Stimulated activated memory B cell treated with anti-CD40 and anti-IgM and Interleukin-4, amounts not matched to agents 10 μg/mL and 1 μg/mL and 100 μg/mL, for 72 hours (primary cell): ENCODE measurements at places on chromosomes 7 and 10.

DNA sequence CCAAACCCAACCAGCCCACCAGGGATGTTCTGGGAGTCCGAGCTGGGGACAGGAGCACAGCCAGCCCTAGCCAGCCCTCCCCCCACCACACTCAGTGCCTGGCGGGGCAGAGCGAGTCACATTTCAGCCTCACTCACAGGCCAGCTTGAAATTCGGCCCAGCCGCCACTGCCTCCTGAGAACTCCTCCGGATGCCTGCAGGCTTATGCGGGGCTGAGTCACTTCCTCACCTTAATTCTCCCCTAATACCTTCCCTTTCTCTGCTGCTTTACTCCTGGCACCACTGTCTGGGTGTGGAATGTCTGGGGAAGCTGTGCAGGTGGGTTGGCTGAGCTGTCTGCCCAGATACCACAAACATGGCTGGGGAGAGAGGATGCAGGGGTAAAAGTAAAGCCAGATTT is 22.6 kb upstream of the DLG5 start:
- ATAC-seq = no peak

DNA sequence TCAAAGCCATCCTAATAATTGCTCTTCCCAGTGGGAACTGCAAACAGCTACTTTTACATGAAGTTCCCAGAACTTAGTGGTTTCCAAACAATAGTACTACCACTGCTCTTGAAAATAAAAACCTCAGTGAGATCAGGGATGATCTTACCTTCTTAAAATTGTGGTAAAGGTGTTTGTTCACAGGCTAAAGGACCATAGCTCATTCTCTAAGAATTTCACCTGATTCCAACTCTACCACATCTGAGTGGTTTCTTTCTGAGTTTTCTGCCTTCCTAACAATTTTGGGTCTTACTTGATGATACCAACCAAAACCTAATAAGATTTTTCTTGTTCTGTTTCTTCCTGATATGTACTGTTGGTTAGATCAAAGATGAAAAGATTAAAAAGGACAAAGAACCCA is 45.6 kb upstream of the AGBL3 start:
- no peak for ATAC-seq

DNA sequence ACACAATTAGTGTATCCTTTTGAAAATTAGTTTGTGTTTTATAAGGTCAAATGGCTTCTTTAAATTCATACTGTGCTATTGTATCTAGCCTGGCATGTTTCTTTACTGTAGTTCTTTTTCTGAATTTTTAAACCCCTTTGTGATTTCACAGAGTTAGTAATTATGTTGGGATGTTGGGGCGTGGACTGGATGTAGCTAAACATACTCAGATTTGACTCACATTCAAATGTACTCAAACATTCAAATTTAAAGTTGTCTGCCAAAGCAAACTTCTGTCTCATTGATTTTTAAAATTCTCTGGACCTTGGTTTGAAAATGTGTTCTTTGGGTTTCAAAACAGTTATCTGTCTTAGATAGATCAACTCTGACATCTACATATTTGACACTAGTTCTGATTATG is 7.2 kb upstream of the NRP1 start:
- ATAC-seq = no peak

GRCh38 chr7:4151926-4152549 is 530.1 kb upstream of the FOXK1 start:
- no peak for ATAC-seq

- no peak for ATAC-seq
Measured at GRCh38 chr7:155213955-155214740, 83.5 kb upstream of the INSIG1 start.

DNA sequence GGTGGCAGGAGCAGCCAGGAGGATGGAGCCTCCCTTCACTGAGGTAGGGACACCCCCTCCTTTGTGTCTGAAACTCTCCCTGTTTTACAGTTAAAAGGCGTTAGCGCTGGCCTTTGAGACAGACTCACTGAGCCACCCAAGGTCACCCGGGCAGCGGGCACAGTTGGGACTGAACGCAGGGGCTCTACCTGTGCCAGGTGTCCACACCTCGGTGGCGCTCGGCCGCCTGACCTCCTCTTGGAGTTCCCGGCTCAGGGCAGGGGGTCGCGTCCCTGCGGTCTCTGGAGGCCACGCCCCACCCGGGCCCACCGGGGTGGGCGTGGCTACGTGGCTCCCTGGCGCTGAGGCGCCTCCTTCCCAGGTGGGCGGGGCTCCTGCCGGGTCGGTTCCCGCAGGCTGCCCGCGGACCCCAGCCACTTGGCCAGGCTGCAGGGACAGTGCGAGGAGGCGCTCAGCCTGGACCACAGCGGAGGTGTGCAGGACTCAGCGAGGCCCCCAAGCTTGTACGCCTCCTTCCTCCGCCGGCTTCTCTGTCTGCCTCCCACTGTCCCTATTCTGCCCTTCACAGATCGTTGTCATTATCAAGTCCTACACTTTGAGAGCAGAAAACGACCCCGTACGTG is 39.9 kb upstream of the LEP start:
- peak; percentile 54 for ATAC-seq

- no peak for ATAC-seq
Measured at GRCh38 chr7:4803397-4804241, 28.2 kb downstream of the AP5Z1 start.

DNA sequence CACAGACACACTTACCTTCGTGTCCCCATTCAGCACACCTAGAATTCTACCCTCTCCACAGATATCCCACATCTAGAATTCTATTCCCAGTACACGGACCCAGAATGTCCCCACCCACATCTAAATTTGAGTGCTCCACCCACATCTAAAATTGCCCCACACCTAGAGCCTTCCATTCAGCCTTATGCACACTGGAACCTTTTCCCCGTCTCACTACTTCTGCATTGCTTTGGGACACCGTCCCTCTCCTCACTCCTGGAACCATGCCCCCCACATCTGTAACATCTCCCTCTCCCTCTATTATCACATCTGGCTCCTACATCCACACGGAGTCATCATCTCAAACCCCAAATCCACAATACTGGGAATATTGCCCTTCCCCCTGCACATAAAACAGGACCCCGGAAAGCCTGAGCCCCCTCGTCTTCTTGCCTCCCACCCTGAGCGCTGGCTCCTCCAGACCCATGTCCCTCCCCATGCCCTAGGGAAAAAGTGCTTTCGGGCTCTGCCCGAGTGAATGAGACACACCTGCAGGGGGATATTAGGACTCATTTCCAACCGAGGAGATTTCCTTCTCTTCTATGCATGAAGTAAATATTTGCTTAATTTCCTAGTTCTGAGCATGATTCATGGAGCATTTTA is 125.8 kb upstream of the UNC5B start:
- ATAC-seq = no peak

DNA sequence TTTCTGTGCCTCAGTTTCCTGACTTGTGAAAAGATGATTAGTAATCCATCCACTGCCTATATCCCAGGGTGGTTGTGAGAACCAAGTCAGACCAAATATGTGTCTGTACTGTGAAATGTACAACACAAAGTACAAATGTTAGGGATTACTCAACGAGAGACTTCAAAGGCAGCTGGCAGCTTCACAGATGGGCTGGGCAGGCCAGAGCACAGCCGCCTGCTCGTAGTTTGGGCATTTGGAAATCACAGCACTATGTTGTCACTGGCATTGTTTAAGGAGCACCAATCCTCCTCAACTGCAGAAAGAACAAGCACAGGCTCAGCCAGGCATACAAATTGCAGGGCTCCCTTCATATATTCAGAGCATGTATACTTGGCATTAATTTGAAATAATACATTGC is 64.5 kb upstream of the C10orf90 start:
- ATAC-seq = no peak

DNA sequence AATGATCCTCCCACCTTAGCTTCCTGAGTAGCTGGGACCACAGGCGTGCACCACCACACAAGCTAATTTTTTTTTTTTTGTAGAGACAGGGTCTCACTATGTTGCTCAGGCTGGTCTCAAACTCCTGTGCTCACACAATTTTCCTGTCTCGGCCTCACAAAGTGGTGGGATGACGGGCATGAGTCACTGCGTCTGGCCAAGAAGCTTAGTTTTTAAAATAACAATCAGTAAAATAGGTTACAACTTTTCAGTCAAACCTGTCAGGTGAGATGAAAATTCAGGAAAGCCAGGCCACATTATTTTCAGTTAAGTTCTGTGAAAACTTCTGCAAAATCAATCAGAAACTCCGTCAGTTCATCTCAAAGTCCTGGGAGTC is 55.4 kb downstream of the FAM241B start:
- no peak for ATAC-seq

- ATAC-seq = no peak
Measured at GRCh38 chr10:14322526-14323188, 8.1 kb downstream of the FRMD4A start.

GRCh38 chr10:104767745-104768144 is 126.7 kb downstream of the SORCS3 start:
- ATAC-seq = no peak

- ATAC-seq = no peak
Measured at GRCh38 chr7:44278451-44279161, 46.8 kb downstream of the CAMK2B start.

DNA sequence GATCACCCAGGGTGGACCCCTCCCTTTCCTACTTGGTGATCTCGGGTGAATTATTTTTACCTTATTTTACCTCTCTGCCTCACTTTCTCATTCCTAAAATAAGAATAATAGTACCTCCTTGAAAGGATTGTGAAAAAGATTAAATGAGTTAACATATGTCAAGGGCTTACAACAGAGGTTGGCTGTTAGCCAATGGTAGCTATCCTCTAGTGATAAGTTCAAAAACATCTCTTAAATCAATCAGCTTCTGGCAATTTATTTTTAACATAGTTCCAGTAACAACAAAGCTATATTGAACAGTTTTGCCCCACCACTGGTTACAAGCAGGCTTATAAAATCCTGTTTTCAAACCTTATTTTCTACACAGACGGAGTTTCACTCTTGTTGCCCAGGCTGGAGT is 45.4 kb downstream of the TMEM168 start:
- ATAC-seq = no peak

- no peak for ATAC-seq
Measured at GRCh38 chr10:8047452-8048280, 6.8 kb upstream of the GATA3 start.

GRCh38 chr7:150665089-150665748 is 20.3 kb upstream of the GIMAP2 start:
- no peak for ATAC-seq

DNA sequence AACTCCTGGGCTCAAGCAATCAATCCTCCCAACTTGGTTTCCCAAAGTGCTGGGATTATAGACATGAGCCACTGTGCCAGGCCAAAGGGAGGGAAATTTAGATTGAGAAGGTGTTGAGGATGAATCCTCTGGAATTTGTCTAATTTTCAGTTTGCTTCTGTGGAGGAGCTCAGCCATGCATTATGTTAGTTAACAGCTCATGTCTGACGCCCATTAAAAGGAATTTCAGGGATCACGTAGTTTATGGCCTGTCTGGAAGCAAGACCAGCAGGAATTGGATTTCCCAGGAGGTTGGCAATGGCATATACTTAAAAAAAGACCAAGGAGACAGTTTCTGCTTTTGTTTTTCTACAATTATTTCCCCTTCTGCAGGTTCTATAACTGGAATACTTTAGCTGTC is 165.7 kb downstream of the OTUD1 start:
- ATAC-seq = no peak

DNA sequence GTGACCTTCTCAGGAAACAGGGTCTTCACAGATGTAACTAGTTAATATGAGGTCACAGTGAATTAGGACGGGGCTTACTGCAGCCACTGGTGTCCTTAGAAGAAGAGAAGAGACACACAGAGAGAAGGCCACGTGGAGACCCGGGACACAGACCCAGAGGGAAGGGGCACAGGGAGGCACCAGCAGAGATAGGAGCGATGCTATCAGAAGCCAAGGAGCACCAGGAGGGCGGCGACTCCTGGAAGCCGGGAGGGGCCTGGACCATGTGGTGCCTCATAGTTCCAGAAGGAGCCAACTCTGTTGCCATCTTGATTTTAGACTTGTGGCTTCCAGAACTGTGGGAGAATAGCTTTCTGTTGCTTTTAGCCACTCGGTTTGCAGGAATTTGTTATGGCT is 505.9 kb downstream of the TCERG1L start:
- ATAC-seq = no peak

DNA sequence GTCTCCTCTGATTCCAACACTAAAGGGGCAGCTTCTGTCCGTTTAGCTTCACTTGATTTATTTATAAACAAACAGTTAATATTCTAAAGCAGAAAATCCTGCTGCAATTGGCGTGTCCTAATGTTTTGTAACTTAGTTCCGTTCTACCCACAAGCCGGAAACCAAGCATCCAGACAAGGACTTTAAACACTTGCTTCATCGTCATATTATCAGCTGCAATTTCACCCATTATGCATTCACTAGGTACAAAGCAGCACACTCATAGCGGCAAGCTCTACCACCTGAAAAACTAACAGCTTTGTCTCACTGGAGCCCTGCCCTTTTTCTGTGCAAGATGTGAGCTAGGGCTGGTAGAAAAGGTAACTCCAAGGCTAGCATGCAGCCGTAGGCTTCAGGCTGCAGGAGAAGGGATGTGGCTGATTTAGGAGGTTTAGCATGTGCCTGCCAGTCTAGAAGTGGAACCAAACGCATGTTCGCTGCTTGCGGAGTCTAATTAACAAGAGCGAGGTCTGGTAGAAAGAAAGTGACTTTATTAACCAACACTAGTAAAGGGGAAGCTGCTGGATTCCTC is 43.7 kb upstream of the BPGM start:
- ATAC-seq = no peak

- ATAC-seq = no peak
Measured at GRCh38 chr10:58796242-58796641, 283.6 kb downstream of the BICC1 start.

- no peak for ATAC-seq
Measured at GRCh38 chr7:105638334-105638733, 57.0 kb upstream of the EFCAB10 start.

DNA sequence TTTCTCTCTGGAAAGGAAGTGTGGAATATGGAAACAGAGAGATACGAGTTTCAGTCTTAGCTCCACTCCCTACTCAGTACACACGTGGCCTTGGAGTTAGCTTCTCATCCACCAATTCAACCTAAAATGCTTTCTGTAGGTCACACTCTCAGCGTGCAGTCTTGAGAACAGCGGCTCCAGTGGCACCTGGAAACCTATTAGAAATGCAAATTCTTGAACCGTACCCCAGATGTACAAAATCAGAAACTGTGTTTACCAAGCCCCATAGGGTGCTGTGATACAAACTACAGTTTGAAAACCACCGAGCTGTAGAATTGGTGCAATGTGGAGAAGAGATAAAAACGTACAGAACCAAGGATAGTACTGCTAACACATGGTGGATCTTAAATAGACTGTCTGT is 91.1 kb upstream of the SP4 start:
- no peak for ATAC-seq

DNA sequence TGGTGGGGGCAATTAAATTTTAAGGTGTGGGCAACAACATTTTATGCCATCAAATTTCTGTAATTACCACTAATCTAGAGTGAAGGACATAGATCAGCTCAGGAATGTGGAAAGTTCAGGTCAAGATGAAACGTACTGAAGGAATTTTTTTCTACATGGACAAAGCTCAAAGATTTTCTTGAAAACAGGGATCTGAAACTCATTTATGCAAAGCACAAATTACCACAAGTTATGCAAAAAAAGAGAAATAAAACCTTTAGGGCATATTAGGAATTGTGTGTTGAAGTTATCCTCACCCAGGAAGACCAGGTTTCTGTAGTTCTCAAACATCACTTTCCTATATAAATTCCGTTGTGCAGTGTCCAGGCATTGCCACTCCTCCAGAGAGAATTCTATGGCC is 18.9 kb downstream of the ZNF680 start:
- no peak for ATAC-seq
